Activated effector memory CD4-positive, alpha-beta T cell treated with anti-CD3 and anti-CD28 coated beads, Interleukin-2, amount 50 U/mL, for 16 hours (primary cell): ENCODE measurements at places on chromosomes 1 and 21.

GRCh38 chr1:115429241-115429640 lies 91.2 kb upstream of the NGF start:
- no peak for DNase-seq

GRCh38 chr1:219329578-219329977 lies 155.9 kb downstream of the LYPLAL1 start:
- no peak for DNase-seq

DNA sequence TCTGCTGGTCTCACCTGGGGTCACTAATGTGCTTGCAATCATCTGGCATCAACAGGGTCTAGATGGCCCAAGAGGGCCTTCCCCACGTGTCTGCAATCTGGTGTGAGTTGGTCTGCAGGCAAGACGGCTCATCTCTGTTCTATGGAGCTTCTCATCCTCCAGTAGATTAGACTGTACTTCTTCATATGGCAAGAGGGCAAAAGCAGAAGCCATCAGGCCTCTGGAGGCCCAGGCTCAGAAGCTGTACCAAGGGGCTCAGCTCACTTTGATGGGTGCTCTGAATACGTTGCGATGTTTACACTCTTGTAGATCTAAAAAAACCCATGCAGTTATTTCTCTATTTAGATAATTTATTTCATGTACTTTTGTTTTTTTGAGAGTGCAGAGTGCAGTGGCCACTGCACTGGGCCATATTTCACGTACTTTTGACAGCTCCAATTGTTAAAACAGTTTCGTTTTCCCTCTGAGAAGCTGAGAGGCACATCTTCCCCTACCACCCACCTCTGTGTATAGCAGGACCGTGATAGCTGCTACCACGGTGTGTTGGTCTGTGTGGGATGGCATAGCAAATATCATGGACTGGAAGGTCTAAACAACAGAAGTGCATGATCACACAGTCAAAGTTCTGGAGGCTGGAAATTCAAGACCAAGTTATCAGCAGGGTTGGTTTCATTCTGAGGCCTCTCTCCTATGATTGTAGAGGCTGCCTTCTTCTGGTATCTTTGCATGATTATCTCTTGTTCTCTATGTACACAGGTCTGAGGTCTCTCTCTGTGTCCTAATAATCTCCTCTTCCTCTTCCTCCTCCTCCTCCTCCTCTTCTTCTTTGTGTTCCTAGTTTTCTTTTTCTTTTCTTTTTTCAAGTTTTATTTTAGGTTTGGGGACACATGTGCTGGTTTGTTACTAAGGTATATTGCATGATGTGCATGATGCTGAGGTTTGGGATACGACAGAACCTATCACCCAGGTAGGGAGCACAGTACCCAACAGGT lies 17.0 kb downstream of the CITED4 start:
- DNase-seq: no peak

- DNase-seq: no peak
These were observed 505.2 kb downstream of the SMYD3 start for GRCh38 chr1:246001837-246002230.
